ENCODE measurements at places on chromosomes 4 and X.

DNA sequence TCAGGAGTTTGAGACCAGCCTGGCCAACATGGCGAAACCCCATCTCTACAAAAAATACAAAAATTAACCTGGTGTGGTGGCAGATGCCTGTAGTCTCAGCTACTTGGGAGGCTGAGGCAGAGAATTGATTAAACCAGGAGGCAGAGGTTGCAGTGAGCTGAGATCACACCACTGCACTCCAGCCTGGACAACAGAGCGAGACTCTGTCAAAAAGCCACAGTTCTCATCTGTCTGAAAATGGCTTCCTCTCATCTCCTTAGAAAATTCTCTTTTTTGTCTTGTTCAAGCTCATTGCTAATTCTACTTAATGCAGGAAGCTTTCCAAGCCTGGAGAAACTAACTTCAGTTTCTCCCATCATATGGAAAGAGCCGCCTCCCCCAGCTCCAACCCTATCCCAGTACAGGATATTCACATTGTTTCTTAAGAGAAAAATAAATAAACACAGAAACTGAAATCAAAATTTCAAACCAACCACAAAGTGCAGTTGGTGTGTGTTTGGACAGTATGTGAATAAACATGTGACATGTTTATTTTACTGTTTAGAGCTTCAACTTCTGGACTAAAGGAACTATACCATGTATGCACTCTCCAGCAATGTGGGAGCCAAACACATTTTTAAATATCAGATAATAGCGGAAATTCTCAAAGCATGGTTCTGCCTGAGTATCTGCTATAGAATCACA lies 55.0 kb upstream of the GAB1 start:
- DNase-seq: no peak

DNA sequence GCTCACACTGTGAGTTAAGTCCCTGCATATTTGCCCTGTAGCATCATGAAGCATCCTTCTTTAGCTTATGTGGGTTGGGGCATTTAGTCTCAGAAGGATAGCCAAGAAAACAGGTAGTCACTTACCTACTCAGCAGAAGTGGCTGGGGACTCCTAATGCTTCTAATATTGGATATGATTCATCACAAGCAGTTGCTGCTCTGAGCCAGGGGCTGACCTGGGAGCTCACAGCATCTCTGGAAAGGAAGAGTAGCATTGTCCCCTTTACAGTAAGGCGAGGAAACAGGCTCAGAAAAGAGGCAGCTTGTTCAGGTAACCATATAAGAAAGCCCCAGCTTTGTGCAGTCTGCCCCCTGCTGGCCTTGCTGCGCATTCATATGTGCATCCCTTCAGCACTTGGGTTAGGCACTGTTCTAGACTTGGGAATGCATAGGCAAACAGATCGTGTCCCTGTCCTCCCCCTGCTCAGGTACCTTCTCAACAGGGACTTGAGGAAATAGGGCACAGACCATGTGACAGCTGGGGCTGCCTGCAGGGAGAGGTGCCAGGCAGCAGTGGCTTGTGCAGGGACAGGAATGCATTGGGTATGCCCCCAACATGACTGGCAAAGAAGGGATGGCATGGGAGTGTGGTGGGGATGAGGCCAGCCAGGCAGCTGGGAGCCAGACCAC lies 35.7 kb upstream of the TBC1D14 start:
- DNase-seq: no peak

- DNase-seq: no peak
Observed at GRCh38 chr4:2071252-2071911, 12.3 kb downstream of the NAT8L start.

DNA sequence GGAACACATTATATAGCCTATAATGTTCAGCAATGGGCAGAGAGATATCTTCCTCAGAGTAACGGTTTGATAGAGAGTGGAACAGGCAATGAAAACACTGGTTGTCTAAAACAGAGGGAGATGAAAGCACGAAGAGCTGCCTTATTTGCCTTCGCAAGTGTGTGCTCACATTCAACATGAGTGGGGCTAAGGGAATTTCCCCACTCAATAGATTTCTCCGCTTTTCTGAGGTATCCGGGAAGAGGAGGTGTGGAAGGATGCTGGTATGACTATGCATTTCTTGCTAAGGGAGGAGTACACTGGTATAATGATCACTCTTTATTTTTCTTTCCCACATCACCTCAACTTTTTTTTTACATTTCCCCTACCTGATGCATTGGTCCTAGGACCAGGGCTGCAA lies 7.8 kb upstream of the GPR82 start:
- DNase-seq: no peak

DNA sequence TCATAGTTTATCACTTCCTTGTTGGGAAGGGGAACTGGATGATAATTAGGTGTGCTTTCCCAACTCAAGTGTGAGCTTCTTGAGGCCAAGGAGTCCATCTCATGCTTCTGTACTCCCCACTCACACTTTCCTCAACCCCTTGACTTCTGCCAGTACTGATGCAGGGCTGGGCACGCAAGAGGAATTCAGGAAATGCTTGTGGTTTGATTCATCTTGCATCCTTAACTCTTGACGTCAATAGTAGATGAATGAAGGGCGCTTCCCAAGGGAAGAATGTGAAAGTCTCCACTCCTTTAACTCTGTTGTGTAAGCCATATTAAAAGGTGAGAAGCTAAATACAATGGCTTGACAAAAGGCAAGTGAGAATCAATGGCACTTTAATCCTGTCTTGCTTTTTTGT lies 101.8 kb downstream of the AGTR2 start:
- no peak for DNase-seq

- no peak for DNase-seq
Observed at GRCh38 chr4:65381648-65382047, 288.6 kb downstream of the EPHA5 start.

- no peak for DNase-seq
Observed at GRCh38 chr4:176889776-176890175, 97.1 kb upstream of the VEGFC start.

DNA sequence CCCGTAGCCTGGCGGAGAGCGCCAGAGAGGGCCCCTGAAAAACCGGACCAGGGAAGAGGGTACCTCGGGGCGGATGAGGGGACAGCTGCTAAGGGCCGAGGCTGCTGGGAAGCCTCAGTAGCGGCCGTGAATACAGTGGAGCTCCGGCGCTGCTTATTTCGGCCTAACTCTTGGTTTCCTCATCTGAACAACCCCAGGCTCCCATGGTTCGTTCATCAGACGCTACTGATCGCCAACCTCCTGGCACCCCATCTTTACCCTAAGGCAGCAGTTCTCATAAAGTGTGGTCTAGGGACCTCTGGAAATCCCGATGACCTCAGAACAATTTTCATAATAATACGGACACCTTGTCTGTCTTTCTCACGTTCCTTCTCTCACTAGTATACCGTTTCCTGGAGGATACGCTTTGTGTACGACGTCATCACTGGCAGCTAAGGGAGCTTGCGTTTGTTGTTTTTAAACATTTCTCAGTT lies 645 bp upstream of the RAB28 start:
- DNase-seq: no peak

DNA sequence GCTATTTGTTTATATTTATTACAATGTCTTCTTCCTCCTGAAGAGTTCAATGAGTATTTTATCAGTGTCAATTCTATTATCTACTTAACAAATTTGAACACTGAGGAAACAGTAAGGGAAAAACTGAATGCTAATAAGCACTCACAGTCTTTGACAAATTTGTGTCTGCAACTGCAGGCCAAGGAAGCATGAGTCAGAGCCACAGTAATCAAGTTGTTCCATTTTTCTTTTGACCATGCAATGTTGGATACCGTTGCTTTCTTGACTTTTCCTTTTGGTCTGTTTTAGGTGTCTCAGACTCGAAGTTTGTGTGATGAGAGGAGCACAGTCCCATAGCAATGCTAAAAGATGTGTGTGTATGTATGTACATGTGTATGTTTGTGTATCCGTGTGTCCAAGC lies 359.6 kb downstream of the IL1RAPL1 start:
- DNase-seq: no peak

- DNase-seq: no peak
Observed at GRCh38 chr4:149784018-149784417, 31.6 kb downstream of the IQCM start.

DNA sequence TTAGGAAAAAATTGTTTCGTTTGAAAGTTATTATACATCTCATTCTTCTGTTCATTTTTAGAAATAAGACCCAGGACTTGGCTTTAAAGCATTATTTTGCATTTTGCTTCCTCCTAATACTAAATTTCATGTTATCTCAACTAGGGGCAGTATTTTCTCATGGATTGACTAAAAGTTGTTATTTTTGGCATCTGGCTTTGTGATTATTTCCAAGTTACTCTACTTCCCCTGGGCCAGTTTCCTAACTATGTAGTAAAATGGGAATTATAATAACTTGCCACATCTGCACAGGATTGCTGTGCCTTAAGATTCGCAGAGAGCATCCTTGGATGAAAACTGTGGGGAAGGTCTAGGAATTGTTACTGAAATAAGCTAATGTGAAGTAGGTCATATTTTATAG lies 3.0 kb downstream of the RBPJ start:
- DNase-seq: no peak

DNA sequence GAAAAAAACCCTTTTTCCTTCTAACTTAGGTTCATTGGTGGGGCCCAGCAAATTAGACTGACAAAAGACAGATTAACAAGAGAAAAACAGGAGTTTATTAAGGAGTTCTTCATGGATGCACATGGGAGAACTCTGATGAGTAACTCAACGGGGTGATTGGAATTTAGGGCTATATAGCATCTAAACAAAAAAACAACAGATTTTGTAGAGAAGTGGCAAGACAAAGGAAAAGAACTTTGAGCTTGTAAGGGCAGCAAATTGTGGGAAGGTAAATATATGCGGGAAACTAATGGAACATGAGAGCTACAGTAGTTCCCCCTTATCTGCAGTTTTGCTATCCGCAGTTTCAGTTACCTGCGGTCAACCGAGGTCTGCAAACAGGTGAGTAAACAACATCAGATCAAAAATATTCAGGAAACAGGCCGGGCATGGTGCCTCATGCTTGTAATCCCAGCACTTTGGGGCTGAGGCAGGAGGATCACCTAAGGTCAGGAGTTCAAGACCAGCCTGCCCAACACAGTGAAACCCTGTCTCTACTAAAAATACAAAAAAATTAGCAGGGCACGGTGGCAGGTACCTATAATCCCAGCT lies 573.6 kb downstream of the ADGRL3 start:
- DNase-seq: no peak

DNA sequence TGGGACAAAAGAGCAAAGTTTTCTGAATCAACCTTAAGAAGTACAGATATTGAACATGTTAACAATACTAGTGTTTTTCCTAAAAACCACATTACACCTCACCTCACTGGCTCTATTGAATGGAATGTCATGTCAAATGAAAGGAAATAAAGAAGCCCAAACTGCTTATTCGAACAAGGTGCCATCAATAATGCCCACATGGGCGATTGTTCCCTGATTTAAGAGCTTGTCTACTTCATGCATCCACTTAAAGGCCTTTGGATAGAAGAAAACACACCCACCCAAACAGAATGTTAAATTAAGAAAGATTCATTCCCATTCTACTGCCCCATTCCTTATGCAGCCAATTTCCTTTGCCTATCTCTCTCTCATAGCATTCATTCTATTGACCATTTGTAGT lies 118.5 kb upstream of the PAQR3 start:
- DNase-seq: no peak

DNA sequence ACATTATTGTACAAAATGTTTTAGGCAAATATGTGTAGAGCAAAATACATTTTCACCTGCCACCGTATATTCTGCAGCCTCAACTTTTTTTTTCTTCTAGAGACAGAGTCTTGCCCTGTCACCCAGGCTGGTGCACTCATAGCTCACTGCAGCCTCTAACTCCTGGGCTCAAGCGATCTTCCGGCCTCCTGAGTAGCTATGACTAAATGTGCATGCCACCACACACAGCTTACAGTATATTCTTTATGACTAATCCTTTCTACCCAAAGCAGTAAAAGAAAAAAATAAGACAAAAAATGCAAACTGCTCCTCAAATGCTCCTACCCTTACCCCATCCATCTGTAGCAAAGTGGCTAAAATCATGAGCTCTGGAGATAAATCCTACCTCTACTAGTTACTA lies 426.3 kb downstream of the KCNIP4 start:
- no peak for DNase-seq

- no peak for DNase-seq
Observed at GRCh38 chr4:164252286-164252685, 501.6 kb upstream of the SMIM31 start.

GRCh38 chrX:12065251-12065650 lies 73.0 kb upstream of the FRMPD4 start:
- DNase-seq: no peak

DNA sequence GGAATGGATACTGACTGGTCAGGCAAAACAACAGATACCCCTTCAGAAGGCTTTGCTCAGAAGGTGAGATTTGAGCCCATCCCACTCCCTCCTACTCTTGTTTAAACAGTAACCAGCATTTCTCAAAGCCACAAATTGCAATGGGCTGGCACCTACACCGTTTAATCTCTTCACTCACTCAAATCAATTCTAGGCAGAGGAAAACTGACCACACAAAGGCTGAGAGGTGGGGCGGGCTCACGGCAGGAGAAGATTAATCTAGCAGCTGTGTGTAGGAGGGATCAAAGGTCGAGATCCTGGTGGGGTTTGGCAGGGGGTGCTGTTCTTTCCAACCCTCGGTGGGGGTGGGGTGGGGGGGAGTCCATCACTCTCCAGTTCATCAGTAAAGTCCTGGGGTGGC lies 622.4 kb downstream of the BCOR start:
- no peak for DNase-seq

- DNase-seq: no peak
Observed at GRCh38 chr4:137367620-137368019, 164.7 kb downstream of the PCDH18 start.

- no peak for DNase-seq
Observed at GRCh38 chr4:38803833-38804653, 548 bp downstream of the TLR1 start.

- DNase-seq: no peak
Observed at GRCh38 chr4:1293531-1293941, 3.8 kb downstream of the MAEA start.

- DNase-seq: no peak
Observed at GRCh38 chr4:150906987-150907633, 108.0 kb downstream of the LRBA start.

- DNase-seq: no peak
Observed at GRCh38 chr4:95268819-95269565, 279.8 kb downstream of the UNC5C start.

DNA sequence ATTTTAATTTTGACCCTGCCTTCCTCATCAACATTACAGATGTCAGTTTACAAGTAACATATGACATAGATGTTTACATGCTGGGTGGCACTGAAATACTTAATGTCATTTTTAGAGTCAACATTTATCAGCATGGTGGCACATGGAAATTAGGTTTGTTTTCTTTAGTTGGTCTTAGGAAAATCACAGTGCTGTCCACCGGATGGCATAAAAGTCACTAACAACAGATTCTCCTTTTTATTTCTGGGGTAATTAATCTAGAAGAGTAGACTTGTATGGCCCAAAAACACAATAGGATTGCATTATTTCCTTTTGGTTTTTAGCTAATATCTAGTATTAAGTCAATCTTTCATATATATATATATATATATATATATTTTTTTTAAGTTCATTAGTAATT lies 88.6 kb upstream of the HHIP start:
- DNase-seq: no peak

DNA sequence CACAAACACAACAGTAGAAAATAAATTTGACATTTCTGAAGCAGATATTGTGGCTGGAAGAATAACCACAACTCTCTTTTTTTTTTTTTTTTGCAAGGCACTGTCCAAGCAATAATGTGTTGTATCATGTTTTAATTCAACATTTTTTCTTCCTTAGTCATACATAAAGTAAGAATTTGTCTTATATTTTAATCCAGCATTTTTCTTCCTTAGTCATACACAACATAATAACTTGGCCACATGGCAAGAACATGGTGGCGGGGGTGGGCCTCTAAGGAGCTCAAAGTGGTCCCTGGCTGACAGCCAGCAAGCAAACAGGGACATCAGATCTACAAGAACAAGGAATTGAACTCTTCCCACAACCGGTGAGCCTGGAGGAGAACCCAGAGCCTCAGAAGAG lies 20.2 kb downstream of the FBXW7 start:
- no peak for DNase-seq

Data from 8988T (cell line).